Type B pancreatic cell (in vitro differentiated cells): ENCODE measurements at places on chromosomes 2 and 18. TPM values are rescaled to one million over a fixed set of nuclear protein-coding genes. Genes with fewer than 3 reads are reported as not detected.

The CAVIN2 gene
- 2.9 and 3.4 TPM in 2 replicates for total RNA-seq

The LYPD6 gene
- total RNA-seq, result 11.7 and 16.4 TPM in 2 replicates

The LPIN1 gene
- total RNA-seq, result 20.1 and 26.8 TPM in 2 replicates

The STAM2 gene
- 24.6 and 26.1 TPM in 2 replicates for total RNA-seq

The NRBP1 gene
- 96.7 and 105 TPM in 2 replicates for total RNA-seq

- no peak for DNase-seq
Measured at GRCh38 chr2:181250691-181251090, 206.5 kb upstream of the ITGA4 start.

- no peak for DNase-seq
Measured at GRCh38 chr18:28712796-28713425, 536.0 kb upstream of the CDH2 start.

- DNase-seq, result no peak
Measured at GRCh38 chr2:60472041-60472440, 81.4 kb downstream of the BCL11A start.

GRCh38 chr2:151922845-151923666 is 94.8 kb upstream of the ARL5A start:
- no peak for DNase-seq

GRCh38 chr18:78448106-78448505 is 531.5 kb upstream of the SALL3 start:
- DNase-seq, result no peak

DNA sequence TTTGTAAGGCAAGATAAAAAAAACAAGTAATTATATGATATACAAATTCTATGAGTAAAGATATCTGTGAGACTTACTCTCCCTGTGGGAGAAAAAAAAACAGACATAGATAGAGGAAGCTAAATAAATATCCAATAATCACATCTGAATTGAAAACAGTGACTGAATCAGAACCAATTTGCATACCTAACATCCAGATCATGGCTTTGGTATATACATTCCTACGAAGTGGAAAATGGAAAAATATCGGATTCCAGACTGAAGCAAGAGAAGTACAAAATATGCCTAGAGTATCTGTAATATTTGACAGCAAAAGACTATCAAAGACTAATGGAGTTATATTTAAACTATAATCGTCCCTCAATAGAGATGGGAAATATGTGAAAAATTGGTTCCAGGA is 1108.1 kb upstream of the CHAC2 start:
- DNase-seq, result no peak

DNA sequence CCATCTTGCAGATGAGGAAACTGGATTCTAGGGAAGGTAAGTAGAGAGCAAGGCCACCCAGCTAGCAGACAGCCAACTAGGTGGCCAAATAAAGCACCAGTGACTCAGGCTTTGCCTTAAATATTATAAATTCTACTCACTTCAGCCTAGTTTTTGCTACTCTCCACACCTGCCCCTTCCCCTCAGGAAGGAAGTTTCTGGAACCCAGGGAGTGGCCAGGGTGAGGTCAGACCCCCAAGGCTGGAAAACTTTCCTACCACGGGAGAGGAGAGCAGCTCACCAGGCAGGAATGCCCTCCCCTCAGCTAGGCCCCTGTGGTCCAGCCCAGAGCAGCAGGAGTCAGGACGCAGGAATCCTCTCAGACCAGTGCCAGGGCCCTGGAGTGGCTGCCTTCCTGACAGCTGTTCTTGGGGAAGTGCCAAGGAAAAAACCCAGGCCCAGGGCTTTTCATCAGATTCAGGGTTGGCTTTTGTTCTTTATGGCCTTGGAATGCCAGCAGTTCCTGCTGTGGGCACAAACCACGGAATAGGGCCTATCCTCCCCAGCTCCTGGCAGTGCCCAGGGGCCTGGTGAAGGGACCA is 5.1 kb upstream of the PAX8 start:
- no peak for DNase-seq

GRCh38 chr18:56974141-56974540 is 172.7 kb upstream of the BOD1L2 start:
- no peak for DNase-seq

DNA sequence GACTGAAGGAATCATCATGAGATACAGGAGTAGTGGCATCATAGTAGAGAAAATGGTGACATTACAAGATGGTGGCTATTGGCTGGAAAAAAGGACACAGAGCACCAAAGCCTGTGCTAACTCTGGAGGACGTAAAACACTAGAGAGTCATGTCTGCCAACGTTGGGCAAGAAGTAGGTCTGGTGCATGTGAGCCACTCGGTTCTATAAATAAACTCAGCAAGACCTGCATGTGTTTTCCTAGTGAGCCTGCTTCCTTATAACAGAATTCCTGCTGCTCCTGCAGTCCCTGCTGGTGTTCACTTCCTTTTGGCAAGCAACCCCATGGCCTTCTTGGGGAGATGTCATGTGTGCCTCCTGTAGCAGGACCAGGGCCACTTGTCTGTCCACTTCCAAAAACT is 325.2 kb downstream of the OSR1 start:
- DNase-seq, result no peak

- no peak for DNase-seq
Measured at GRCh38 chr18:76388891-76389423, 106.1 kb downstream of the ZNF516 start.

DNA sequence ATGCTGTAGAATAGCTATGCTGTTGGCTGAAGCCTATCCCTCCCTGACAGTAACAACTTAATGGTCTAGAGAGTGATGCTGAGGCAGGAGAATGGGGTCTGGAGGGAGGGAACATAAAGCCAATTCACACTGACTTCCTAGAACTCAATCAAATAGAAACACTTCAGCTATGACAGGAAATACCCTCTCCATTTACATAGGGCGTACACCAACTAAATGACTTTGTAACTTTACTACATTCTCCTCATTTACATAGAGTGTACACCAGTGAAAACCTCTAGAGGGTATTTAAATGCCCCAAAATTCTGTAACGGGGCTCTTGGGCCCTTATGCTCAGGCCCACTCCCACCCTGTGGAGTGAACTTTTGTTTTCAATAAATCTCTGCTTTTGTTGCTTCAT is 41.5 kb downstream of the YPEL5 start:
- no peak for DNase-seq
